NCI-H446 treated with DMSO at 0.1 percent for 48 hours (cell line): ENCODE measurements at places on chromosomes 5 and 9.
A peak's percentile ranks its signal among the peaks of the same experiment; 100 is the strongest.

- DNase-seq: no peak
Measured at GRCh38 chr5:69512740-69513260, 20.2 kb downstream of the OCLN start.

- no peak for DNase-seq
Measured at GRCh38 chr5:31442058-31442745, 89.7 kb downstream of the DROSHA start.

DNA sequence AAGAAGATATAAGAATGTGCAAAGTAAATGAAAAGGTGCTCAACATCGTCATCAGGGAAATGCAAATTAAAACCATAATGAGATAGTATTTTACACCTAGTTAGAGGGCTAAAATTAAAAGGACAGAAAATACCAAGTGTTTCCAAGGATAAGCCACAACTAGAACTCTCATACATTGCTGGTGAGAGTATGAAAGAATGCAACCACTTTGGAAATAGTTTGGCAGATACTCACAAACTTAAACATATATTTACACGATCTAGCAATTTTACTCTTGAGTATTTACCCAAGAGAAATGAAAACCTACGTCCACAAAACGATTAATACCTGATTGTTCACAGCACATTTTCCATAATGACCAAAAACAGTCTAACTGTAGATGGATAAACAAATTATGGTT lies 51.5 kb downstream of the AOPEP start:
- DNase-seq: no peak

DNA sequence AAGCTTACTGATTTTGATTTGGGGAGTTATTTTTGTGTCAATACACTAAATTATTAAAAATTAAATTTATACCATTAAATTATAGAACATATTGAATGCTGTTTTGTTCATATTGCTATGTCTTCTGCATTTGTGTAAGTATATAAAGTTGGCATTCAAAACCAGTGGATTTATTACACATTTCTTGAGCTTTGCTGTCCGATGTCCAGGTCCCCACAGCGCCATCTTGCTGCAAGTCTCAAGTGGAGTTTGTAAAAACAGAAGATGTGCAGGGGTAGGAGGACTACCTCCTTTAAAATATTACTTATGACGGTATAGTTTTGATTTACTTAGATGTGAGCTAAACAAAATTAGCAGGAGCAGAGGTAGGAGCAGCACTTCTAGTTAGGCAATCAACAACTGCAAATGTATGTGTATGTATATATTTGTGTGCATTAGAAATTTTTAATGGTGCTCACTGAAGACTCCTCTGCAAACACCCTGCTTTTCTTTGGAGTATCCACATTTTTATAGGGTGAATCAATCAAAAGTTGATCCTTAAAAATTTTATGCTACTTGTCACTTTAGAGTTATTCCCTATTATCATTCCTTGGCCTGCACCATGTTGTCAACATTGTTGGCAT lies 37.4 kb downstream of the CPEB4 start:
- DNase-seq: no peak

DNA sequence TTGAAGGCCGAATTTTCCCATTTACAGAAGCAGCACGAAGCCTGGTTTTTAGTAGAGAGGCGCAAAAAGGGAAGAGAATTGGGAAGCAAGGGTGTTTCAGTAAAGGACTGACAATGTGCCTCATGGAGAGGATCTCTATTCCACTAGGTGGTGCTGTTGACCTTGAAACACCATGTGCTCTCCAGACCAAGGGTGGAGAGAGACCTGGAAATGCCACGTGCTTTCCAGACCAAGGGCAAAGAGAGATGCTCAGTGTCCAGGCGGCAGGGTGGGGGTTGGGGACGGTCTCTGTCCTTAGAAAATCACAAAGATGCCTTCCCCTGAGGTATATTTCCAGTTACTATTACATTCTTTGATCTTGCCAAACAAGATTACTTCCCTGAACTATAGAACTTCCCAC lies 425.3 kb downstream of the CSNK1G3 start:
- DNase-seq: no peak

DNA sequence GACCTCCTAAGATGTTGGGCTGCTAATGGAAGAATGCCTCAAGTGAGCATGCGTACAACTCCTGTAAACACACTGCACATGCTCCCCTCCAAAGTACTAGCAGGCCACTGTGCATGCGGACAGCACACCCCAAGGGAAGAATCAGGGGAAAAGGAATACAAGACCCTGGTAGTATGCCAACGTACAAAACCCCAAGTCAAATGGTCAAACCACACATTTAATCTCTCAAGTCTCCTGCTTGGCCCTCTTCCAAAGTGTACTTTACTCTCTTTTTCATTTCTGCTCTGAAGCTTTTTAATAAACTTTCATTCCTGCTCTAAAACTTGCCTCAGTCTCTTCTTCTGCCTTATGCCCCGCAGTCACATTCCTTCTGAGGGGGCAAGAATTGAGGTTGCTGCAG lies 466.4 kb downstream of the DMRTA1 start:
- no peak for DNase-seq

- DNase-seq: no peak
Measured at GRCh38 chr5:89338935-89339334, 456.0 kb upstream of the MEF2C start.

GRCh38 chr5:116242343-116242742 lies 157.5 kb downstream of the COMMD10 start:
- peak; percentile 29 for DNase-seq

- DNase-seq: no peak
Measured at GRCh38 chr5:5572976-5573797, 150.7 kb downstream of the ICE1 start.

DNA sequence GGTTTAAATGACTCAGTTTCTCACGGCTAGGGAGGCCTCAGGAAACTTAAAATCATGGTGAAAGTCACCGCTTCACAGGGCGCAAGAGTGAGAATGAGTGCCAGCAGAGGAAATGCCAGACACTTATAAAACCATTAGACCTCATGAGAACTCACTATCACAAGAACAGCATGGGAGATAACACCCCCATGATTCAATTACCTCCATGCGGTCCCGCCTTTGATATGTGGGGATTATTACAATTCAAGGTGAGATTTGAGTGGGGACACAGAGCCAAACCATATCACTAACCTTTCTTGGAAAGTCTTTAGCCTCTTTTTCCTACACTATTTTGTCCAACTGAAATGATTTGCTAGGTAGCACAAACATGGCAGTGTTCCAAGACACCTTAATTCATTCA lies 533.9 kb upstream of the NUDT12 start:
- DNase-seq: no peak

DNA sequence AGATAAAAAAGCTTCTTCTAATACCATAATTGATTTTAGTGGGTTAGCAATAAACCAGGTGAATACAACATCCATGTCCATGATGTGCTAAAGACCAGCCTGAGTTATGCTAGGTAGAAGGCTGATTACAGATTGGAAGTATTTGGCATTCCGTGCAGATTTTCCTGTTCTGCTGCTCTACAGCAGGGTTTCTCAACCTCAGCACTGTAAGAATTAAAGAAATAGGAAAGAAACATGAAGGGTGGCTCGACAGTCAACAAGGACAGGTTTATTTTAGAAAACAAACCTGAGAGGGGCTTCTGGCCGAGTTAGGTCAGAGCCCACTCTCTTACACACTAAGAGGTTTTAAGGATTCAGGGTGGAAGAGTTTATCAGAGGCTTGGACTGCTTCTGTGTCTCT lies 42.3 kb downstream of the ZFAND5 start:
- DNase-seq: no peak

DNA sequence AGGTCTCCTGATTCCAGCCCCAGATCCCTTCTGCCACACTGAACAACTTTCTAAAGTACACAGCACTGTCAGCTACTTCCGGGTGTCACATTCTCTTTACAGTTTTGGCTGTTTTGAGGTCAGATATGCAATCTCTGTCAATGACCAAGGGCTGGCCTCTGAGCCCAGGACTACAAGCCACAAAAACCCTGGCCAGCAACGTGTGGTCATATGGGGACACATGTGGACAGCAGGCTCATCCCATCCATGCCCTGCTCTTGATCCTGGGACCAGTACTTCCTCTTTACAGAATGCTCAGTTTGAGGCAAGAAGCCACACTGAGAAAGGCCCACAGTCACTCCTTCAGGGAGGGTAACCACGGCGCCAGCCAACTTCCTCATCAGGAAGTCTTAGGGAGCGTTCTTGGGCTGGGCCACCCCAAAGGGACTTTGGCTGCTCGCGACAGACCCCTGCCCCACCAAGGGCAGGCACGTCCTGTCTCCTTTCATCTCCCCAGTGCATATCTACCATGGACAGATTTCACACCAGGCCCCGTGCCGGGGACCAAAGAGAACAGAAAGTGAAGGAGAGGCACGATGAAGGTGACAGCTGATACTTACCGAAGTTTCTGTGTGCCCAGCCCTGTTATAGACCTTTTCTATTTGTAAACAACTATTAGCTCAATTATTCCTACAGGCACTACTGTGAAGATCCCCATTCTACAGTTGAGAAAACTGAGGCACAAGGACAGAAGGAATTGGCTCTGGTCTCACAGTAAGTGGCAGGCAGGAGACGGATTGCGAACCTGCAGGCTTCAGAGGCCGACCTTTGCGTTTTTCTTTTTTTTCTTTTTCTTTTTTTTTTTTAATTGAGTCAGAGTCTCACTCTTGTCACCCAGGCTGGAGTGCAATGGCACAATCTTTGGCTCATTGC lies 37.3 kb downstream of the STK10 start:
- no peak for DNase-seq

- no peak for DNase-seq
Measured at GRCh38 chr9:6929441-6930215, 171.9 kb downstream of the KDM4C start.

DNA sequence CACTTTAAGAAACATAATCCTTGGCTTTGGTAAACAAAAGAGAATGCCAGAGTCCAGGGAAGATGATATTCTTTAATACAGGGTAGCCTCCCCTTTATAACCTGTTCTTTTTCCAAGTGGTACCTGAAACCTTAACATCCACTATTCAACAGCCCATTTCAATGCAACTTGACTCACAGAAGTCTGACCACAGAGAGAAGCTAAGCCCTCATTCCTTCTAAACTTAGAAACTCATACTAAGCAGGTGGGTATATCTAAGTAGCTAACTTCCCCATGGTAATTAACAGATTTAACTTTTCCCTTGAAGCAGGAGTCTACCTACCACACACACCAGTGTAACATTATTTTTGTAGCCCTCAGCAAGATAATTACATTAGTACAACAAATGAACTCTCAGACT lies 91.9 kb downstream of the CEMIP2 start:
- no peak for DNase-seq

DNA sequence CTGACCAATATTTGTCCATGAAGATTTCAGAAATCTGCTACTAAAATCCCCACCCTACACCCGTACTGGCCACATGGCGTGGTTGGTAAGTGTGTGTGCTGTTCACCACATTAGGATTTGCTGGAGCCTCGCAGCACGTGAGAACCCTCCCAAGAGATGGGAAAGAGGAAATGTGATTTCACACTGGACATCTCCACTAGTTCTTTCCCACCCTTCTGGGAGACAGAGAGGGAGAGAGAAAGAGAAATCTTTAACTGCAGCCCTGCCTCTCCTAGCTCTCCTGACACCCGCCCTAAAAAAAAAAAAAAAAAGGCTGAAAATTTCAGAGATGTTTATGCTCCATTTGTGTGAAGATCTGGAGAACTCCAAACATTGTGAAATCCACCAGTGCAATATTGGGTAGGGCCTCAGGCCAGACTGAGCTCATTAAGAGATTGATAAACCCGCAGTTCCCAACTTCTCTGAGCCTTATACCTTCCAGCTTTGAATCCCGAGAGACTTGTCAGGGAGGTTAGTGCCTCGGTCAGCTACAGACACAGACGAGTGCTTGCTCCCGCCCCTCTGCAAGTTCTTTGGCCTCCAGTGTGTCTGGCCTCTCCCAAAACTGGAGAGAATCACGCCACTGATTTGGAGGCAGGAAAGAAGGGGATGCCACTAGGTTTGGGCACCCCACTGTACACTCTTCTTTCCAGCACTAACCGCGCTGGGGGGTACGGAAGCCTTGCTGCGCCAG lies 1.9 kb downstream of the SPRY4 start:
- DNase-seq: no peak

GRCh38 chr9:20087481-20087880 lies 298.6 kb upstream of the SLC24A2 start:
- no peak for DNase-seq

- DNase-seq: no peak
Measured at GRCh38 chr9:15377625-15378540, 44.8 kb upstream of the SNAPC3 start.

- DNase-seq: no peak
Measured at GRCh38 chr5:137366526-137366925, 132.6 kb downstream of the SPOCK1 start.

GRCh38 chr9:121774715-121775613 lies 123.5 kb downstream of the DAB2IP start:
- DNase-seq: no peak

DNA sequence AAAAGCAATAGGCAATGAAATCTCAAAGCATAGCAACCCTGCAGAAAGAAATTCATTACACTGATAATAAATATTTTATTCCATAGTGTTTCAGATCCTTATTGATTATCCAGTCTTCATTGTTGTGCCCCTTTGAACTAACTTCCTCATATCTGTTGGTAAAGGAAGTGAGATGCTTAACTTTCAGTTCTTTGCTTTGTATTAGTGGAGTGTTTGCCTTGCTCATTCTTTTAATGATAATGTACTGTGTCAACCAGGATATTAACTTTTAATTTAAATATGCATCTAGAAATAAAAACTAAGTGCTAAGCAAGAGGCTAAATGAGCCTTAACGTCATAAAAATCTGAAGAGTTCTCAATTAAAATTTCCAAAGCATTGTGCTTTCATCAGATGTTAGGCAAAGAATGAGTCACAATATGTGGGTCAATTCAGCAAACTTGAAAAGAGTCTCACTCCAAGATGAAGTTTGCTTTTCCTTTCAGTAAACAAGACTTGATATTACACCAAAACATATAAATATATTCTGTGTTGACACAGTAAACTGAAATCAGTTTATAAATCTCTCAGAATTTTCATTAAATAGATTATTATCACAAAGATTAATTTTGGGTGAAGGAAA lies 105.9 kb downstream of the GIN1 start:
- DNase-seq: no peak

GRCh38 chr9:79353856-79354520 lies 217.8 kb upstream of the TLE4 start:
- DNase-seq: no peak

DNA sequence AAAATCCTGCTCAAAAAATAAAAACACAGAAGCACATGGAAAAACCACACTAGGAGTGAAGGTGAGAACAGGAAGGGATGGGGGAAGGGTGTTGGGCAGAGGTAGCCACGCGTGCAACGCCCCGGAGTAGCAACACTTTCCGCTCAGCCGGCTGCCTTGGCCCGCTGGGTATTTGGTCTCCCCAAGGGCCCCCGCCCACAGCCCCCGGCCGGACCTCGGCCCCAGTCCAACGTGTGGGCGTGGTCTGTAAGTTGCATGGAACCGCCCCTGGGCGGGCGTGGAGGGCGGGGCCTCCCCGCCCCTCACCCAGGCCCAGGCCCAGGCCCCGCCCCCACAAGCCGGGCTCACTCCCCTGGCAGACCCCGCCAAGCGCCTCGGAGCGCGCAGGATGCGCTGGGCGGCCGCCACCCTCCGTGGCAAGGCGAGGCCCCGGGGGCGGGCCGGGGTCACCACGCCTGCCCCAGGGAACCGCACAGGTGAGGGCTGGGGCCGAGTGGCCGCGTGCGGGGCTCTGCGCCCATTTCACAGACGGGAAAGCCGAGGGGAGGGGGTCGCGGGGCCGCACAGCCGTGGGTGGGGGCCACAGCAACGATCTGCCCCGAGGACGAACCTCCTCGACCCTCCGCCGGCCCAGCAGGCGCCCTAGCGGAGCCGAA lies at the start of gene SUSD3:
SUSD3 (plus strand) TSS at position 347 of the 656 bp plus-strand sequence; CDS start at position 389, 42 bp downstream.
- DNase-seq: no peak

GRCh38 chr5:153350175-153350883 lies 140.1 kb upstream of the GRIA1 start:
- DNase-seq: no peak

- DNase-seq: no peak
Measured at GRCh38 chr9:117374076-117374725, 40.7 kb downstream of the ASTN2 start.
